ENCODE measurements at places on chromosomes 3 and 15.

- no peak for DNase-seq
Observed at GRCh38 chr3:143066033-143066432, 53.5 kb upstream of the CHST2 start.

DNA sequence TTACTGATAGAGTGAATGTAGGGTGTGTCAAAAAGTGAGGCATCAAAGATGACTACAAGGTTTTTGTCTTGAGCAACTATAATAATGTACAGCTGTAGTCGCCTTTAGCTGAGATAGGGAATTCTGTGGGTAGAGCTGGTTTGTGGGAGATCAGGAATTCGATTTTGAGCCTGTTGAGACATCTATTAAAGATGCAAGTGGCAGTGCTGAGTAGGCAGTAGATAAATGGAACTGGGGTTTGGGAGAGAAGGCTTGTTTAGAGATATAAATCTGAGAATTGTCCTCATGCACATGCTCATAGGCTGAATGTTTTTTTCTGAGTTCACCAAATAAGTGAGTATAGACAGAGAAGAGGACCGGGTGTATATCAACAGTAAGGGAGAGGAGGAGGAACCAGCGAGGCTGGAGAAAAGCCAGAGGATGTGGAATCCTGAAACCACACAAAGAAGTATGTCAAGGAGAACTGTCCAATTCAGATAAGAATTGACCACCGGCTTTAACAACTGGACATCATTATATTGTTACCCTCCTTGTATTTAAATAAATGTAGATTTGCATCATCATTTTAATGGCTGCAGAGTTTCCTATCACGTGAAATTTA is 146.0 kb upstream of the TNIK start:
- DNase-seq: no peak

- no peak for DNase-seq
Observed at GRCh38 chr3:162332344-162332743, 835.7 kb downstream of the OTOL1 start.

DNA sequence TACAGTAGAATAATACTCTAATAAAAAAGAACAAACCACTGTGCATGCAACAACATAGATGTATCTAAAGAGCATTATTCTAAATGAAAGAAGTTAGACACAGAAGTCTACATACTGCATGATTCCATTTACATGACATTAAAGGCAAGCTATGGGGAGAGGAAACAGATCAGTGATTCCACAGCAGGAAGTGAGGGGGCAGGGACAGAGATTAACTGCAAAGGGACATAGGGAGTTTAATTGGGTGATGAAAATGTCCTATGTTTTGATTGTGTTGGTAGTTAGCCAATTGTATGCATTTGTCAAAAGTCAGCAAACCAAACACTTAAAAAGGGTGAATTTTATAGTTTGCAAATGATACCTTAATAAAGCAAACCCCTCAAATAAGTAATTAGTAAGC is 13.8 kb downstream of the CRYGS start:
- no peak for DNase-seq

DNA sequence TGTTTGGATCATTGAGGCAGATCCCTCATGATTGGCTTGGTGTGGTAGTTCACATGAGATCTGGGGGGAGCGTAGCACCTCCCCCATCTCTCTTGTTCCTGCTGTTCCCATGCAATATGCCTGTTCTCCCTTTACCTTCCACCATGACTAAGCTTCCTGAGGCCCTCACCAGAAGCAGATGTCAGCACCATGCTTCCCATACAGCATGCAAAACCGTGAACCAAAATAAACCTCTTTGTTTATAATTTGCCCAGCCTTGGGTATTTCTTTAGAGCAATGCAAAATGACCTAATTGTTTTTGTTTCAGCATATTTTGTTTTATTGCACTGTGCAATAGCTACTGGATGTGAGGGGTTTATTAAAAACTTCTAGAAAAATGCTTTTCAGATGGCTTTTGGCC is 56.6 kb upstream of the CHST2 start:
- no peak for DNase-seq

- DNase-seq: no peak
Observed at GRCh38 chr3:183534249-183534648, 21.3 kb downstream of the KLHL6 start.

DNA sequence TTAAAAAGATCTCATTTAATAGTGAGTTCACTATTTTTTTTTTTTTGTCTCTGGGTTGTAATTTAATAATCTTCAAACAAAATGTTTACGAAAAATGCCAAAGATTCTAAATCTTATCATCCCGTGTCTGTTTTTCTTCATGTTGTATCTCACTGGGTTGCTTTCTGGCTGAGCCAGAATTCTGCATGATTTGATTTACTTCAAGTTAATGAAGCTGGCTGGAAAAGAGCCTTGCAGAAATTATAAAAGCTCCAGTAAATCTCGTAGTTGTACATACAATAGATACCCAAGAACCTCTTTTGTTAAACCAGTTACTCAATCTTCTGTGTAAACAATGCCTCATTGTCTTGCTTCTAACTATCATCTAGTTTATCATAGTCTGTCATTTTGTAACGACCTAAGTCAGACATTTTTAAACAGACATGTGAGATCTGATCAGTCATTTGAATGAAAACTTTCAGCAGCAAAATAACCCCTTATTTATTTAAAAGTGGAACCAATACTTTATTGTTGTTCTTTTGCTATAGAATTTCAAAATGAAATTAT is 249.0 kb downstream of the MCTP2 start:
- DNase-seq: no peak

DNA sequence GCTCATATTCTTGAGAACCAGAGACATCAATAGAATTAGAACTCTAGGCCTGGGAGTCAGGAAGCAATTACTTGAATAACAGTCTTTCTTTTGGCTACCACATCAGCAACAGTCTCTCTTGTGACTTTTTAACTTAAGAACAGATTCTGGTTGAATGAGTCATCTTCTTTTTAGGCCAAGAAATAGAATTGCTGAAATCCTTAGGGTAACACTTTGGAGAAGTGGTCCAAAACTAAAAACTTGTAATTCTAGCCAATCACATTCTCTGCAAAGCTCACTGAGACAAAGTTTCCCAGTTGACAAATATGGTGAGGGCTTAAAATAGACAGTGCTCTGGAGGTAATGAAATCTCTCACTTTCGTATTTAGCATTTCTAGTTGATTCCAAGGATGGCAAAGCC is 238.0 kb downstream of the SHOX2 start:
- DNase-seq: no peak

GRCh38 chr15:86155551-86155950 is 75.9 kb downstream of the AGBL1 start:
- DNase-seq: no peak

DNA sequence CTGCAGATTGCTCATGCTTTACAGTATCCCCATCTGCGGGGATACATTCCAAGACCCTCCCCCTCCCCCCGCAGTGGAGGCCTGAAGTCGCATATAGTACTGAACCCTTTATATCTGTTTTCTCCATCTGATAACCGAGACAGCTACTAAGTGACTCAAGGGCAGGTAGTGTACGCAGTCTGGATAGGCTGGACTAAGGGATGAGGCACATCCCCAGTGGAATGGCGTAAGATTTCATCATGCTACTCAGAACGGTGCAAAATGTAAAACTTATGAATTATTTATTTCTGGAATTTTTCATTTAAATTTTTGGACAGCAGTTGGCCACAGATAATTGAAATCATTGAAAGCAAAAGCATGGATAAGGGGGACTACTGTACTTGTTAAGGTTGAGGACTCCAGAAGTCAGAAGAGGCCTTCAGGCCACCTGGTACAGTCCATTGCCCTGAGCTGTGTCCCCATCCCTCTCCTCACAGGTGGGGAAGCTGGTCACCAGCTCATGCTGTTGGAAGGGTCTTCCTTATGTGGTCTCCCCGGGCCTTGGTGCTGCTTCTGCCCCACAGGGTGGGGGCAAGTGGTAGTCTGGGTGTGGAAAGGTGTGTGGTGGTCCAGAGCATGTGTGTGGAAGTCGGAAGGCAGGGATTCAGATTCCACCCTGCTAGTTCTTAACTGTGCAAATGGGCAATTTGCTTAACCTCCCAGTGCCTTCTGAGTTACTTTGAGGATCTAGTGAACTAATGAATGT is 72.0 kb downstream of the HCN4 start:
- no peak for DNase-seq

DNA sequence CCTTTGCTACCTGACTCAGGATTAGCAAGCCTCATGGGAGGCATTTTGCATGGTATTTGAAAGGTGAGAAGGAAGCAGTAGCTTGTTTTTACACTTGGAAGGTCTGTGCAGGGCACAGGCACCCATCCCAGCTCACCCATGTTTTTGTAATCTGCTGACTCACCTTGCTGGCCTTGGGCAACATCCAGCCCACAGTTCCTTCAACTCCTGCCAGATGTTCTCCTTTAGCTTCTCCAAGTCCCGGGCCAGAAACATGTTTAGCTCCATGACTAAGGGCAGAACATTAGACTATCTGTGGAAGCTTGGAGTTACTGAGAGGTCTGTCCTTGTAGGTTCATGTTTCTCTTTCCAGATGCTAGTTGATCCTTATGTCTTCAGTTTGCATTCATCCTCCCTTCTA is 12.4 kb upstream of the ZNF770 start:
- DNase-seq: no peak

GRCh38 chr15:99764522-99764921 is 31.3 kb upstream of the LYSMD4 start:
- no peak for DNase-seq

DNA sequence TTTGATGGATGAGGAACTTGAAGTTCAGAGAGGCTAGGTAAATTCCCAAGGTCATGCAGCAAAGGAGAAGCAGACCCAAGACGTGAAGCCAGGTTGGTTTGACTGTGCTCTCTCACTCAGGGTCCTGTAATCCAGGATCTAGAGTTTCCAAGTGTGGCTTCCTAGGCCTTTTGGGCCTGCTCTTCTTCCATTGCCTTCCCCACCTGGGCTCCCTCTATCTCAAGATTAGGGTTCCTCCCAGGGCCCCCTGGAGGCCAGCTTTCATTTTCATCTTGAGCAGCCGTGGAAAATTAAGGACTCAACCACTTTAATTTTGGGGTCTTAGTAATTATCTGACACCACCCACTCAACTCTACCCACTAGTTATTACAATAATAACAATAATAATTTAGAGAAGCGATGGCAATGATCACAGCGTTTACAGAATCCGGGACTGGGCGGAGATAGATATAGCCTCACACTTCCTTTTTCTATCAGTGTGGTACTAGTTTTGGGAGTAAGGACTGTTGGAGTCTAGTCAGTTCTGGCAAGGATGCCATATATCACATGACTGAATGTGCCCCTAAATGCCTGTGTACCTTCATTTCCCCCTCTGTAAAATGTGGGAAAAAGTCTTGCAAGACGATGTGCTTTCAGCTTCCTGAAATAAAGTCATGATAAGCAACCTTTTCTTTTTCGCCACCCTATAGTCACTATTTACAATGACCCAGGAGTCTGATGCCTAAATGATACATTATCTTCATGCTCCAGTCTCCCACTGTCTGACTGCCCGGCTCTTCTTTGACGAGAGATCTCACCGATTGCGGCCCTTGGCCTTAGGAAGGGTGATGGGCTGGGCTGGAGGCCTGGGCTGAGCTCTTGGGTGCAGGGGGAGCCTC is 30.2 kb upstream of the MAGEF1 start:
- DNase-seq: no peak

- DNase-seq: no peak
Observed at GRCh38 chr3:11213810-11214450, 58.3 kb upstream of the ATG7 start.

DNA sequence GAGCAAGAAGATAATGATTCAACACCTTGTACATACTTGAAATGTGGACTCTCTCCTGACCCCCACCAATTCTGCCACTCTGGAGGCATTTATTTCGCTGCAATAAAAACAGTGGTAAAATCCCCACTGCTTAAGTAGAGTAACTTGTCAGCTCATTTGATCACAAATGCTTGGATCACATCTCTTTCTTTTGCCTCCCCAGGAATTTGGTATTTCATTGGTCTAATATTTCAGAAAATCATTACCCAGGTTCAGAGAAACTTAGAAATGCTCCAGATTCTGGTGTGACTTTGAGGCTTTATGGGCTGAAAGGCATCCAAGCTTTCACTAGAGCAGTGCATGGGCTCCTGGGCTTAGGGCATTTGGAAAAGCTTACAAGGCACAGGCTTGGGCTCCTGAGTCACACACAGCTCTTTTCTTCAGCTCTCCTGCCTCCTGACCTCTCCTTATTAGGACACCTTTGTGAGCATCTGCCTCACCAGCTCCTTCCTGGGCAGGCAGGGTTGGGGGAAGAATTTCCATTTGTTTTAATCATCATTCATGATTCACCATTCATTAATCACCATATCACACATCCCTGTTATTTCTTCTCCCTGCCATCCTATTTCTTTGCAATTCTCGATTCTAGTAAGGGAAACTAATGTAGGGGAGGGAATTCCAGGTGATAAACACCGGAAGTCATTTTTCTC is 22.5 kb downstream of the CDCP1 start:
- DNase-seq: no peak

DNA sequence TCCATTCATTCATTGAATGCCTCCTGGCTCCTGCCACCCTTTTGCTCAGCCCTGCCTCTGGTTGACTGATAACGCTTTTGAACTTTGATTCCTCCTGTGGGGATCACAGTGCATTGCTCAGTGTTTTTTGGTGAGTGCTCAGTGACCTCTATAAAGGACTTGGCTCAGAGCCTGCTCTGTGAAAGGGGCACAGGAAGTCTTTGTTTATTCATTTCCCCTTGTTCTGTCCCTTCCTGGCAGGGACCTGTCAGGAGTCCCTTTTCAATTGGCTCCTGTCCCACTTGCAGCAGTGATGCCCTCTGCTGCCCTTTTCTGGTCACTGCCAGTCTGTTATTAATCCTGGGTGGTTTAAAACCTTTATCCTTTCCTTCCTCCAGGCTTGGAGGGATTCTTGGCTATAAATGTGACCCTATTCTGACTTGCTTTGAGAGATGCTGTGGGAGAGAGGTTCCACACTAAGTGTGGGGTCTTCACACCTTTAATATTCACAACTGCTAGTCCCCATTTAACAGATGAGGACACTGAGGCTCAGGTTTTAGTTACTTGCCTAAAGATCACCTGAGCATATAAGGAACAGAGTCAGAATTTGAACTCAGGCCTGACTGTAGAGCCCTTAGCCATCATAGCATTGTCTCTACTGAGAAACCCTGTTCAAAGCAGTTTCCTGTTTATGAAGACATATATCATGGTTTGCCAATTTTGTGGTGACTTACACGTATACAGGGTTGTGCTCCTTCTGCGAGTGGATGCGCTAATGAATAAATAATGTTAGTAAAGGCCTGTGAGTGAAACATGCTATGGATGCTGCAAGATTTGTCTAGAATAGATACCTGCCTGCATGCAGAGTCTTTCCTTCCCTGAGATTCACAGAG is 23.2 kb upstream of the TATDN2 start:
- no peak for DNase-seq

- no peak for DNase-seq
Observed at GRCh38 chr3:126448136-126448892, 27.4 kb downstream of the ZXDC start.

DNA sequence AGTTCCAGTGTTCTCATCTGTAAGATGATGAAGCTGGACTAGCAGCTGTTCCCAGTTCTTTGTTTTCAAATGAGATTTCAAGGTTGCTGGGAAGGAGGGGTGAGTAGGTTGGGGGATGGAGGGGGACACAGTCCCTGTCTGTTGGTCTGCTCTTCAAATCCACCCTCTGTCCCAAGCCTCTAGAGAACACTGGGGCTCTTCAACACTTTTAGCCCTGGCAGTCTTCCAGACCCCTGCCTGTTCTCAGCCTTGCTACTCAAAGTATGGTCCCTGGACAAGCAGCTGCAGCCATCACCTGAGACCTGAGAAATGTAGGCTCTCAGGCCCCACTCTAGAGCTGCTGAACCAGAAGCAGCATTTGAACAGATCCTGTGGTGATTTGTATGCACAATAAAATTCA is 41.3 kb downstream of the NEK11 start:
- DNase-seq: no peak
